AG09319 (cell line): ENCODE measurements at places on chromosomes 7 and 10.

DNA sequence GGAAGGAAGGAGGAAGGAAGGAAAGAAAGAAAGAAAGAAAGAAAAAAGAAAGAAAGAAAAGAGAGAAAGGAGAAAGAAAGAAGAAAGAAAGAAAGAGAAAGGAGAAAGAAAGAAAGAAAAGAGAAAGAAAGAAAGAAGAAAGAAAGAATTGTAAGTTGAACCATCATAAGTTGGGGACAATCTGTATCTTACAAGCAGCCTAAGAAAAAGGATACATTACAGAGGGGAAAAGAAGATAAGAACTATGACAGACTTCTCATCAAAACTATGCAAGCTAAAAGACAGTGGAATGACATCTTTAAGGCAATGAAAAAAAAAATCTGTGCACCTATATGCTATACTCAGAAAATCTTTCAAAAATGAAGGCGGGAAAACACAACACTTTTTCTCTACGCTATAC lies 50.3 kb upstream of the SP4 start:
- DNase-seq = no peak

DNA sequence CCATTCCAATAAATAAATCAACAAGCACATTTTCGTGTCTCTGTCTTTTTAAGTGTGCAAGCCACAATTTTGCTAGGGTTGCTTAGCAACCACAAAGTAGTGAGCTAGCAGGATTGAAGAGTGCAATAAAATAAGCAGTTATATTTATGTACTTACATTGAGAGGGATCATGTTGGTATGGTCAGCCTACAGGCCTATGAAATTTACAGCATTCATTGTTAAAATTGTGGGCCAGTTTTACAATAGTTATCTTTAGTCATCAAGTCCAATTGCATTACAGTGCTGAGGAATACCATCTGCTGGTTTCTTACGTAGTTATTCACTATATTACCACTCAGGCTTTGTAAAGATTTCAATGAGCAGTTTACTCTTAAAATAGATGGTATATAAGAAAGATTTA lies 192.5 kb upstream of the POT1 start:
- no peak for DNase-seq

- DNase-seq = no peak
Observed at GRCh38 chr10:60575105-60575504, 185.4 kb upstream of the ANK3 start.

DNA sequence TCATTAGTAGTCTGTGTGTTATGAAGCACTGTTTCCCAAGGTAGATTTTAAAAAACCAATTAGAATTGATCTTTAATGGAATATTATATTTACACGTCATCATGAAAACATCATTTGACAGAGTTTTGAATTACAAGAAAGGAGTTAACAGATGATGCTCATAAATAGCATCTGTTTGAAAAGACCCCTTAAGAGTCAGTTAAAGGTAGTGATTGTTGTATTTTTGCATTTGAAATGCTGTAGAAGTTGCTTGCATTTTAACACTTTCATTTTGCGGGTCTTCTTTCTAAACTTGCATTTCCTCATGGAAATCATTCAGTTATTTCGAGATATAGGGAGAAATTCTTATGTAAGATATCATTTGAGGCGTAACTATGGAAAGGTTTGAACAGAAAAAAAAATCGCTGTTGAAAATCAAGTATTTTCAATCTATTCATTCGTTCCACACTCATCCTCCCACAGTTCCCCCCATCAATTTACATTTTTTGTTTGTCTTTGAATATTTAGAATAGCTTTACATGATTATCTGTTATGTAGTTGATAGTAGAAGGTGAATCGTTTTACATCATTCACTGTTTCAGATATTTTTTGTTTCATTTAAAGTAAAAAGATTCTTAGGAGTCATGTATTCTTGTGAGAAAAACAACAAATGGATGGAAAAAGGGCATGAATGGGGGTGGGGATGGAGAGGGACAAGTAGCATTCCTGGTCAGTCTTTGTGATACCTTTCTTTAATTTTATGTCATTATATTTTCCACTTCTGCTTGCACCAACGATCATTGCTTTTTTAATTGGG lies 3.0 kb upstream of the SKIDA1 start:
- no peak for DNase-seq

DNA sequence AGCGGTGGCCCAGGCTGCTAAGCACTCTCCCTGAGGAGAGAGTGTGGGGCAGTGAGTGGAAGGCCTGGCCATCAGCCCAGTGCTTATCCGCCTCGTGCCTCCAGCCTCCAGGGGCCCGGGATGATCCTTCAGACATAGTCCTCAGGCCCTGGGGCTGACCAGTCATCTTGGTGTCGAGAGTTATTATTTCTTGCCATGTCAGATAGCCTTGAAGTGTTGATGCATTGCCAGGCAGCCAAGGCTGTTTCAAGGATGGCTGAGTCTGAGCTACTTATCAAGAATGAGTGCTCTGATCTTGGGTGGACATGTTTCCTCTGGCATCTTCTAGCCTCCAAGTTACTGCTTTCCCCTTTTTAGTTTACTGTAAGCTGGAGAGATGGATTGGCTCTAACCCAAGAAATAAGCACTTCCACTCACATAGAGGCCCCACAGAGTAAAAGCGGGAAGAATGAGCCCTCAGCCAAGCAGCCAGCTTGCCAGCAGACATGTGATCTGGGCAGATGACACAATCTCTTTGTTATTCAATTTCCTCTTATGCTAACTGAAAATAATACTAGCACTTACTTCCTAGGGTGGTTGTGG lies 136.5 kb upstream of the NAMPT start:
- peak; percentile 96 for DNase-seq

DNA sequence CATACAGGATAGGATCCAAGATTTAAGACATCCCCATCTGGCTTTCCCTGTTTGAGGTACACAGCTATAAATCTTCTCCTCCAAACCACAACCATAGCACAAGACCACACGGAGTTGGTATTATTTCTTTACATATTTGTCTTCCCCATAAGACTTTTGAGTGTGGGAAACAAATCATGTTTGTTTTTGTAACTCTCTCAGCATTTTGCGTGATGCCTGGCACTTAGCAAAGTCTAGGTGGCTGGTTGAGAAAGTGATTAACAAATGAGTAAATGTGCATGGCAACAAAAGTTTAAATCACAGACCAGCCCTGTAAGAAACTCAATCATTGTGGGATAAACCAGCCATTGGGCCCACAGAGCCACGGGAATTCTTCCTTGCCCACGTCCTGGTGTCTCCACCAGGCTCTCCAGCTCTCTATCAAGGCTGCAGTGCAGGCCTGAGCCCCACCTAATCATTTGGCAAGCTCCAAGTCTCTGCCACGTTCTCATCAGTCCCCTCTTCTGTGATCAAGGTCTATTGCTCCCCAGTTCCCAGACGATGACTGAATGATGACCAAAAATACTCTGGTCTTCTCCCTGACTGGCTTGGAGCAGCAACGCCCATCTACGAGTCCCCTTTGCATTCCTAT lies 317.8 kb downstream of the TNS3 start:
- DNase-seq = no peak

DNA sequence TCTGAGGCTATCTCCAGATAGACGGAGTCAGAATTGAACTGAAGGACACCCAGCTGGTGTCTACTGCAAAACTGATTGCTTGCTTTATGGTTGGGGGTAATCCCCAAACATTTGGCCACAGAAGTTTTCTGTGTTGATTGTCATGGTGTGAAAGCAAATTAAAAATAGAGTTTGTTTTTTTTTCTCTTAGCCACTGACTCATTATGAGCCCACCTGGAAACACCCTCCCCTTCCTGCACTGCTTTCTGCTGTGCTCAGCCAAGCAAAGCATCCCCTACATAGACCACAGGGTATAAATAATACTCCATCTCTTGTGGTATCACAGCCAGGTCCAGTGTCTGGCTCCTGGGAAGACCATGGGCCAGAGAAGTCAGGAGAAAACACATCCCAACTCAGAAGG lies 6.5 kb upstream of the VWC2 start:
- DNase-seq = no peak

DNA sequence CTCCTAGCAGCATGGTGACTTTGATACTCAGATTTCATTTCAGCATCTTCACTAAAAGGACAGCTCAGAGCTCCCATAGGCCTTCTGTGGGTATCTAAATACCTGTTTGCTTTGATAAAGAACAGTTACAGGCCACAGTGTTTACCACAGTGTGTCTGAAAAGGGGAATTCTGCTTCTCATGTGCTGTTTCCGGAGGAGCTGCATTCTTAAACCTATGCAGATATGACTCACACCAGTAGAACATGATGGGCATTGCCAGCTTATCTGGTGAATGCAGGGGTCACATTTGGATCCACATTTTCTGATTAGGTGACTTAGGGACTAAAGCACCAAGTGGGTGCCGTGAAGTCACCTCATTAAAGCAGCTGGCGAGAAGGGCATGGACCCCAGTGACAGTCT lies 52.6 kb downstream of the TRRAP start:
- no peak for DNase-seq

DNA sequence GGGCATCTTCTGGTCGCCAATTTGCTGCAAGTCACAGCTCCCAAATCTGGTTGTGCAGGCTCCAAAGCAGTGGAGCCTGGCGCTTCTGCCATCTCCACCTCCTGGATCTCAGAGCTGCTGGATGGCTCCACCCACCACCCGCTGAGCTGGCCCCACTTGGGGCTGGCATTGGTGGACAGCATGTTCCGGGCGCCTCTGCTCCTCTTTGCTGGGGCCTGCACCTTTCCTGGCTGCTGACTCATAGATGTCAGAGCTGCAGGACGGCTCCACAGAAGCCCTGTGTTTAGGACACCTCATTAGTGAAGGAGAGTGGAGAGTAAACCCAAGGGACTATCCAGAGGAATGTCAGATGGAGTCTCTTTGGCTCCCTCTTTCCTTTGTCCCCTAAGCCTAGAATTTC lies 27.4 kb downstream of the MAPK8 start:
- DNase-seq = no peak

- DNase-seq = no peak
Observed at GRCh38 chr7:99409192-99409572, 413 bp downstream of the BUD31 start.

GRCh38 chr10:46232084-46232483 lies 54.7 kb upstream of the ANTXRL start:
- no peak for DNase-seq

DNA sequence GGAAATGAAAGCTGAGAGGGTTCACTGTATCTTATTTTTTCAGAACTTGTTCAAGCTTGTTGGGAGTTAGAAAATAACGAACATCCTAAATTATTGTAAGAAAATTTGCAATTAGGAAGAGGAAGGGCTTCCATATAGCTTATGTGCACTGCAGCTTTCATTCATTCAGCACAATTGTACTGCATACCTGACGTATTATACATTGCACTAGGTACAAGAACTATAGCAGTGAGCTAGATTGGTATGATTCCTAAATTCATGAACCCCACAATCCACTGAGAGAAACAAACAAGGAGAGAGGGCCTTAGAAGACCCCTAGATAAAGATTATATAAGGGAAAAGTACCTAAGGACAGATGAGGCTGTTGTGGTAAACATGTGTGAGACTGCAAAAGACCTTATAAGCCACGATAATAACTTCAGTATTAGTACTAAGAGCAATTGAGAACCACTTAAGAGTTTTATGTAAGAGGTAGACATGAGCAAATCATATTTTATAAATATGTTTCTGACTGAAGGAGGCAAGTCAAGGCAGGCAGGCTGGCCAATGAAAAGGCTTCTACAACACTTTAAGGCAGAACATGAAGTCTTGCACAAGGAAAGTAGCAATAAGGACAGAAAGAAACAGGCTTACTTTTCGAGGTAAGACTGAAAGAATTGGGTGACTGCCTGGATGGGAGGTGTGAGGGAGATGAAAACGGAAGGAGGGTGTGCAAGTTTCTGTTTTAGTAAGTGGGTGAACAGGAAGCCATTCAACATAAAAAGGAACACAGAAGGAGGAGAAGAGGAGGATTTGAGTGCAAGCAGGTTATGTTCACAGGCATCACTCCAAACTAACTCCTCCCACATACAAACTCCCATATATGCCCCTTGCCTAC lies 77.9 kb upstream of the LRRN3 start:
- DNase-seq = no peak

DNA sequence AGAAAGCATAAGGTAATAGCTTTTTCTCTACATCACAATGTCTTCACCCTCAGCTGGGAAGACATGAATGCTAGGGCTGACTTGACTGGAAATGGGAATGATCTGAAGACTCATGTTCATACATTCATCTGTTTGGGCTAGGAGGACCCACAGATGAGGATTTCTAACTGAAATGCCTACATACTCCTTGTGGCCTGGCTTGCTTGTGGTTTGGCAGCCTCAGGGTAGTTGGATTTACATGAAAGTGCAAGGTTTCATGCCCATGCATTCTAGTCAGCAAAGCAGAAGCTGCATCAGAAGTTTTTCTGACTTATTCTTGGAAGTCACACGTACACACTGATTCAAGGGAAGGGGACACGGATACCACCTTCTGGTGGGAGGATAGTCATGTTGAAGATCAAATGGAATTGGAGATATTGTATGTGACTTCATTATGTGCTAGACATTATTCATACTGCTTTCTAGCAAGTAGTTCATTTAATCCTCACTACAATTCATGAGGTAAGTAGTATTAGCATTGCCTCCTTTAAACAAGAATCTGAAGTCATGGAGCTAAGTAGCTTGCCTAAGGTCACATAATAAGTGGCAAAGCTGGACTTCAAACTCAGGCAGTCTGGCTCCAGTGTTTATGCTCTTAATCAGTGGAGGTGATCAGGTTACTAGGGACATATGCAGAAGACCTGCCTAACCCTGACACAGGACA lies 957.0 kb downstream of the LRMDA start:
- no peak for DNase-seq

- DNase-seq = no peak
Observed at GRCh38 chr7:114409750-114410149, 4.9 kb upstream of the FOXP2 start.

GRCh38 chr10:23001901-23002516 lies 74.2 kb downstream of the ARMC3 start:
- DNase-seq = no peak

GRCh38 chr7:55438757-55439525 lies 73.8 kb downstream of the LANCL2 start:
- no peak for DNase-seq

DNA sequence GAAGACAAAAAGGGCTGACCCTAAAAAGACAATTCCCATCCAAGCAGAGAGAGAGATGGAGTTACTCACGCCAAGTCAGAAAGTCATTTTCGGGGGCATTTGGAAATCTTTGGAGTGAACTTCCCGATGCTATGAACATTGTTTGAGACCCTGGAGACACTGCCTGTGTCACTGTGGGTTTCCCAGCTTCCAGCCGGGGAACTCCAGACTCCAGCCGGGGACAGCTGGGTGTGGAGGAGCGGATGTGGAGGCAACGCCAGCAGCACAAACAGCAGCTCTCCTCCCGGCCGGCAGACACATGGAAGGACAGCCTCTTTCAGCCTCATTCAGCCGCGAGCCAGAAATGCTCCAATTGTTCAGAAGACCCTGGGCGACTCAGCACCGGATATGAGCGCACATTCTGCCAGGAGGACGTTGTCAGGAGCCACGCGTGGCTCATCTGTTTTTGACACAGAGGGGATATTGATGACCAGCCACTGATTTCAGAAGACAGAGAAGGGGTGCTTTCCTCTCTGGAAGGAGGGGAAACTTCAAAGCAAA lies 97.6 kb downstream of the PRPF18 start:
- peak; percentile 2 for DNase-seq
